A549 treated with dexamethasone at 1 μM for 4 hours (cell line): ENCODE measurements at places on chromosomes 6 and 20. TPM values are rescaled to one million over a fixed set of nuclear protein-coding genes. Genes with fewer than 3 reads are reported as not detected.

PNPLA1 gene
- 0.03 TPM in 1 of 5 replicates, not detected in the others for total RNA-seq

SLC17A9 gene
- total RNA-seq, result 0.04 to 0.18 TPM (median 0.08 TPM) in 5 replicates

HCK gene
- total RNA-seq, result 0.06 to 0.16 TPM (median 0.12 TPM) in 5 replicates

PRICKLE4 gene
- 0.33 to 1.1 TPM (median 0.78 TPM) in 5 replicates for total RNA-seq
